DMS153 (cell line): ENCODE measurements at places on chromosomes 4 and X.
A peak's percentile ranks its signal among the peaks of the same experiment; 100 is the strongest.

- DNase-seq: no peak
Measured at GRCh38 chr4:58064653-58065052, 954.5 kb upstream of the IGFBP7 start.

DNA sequence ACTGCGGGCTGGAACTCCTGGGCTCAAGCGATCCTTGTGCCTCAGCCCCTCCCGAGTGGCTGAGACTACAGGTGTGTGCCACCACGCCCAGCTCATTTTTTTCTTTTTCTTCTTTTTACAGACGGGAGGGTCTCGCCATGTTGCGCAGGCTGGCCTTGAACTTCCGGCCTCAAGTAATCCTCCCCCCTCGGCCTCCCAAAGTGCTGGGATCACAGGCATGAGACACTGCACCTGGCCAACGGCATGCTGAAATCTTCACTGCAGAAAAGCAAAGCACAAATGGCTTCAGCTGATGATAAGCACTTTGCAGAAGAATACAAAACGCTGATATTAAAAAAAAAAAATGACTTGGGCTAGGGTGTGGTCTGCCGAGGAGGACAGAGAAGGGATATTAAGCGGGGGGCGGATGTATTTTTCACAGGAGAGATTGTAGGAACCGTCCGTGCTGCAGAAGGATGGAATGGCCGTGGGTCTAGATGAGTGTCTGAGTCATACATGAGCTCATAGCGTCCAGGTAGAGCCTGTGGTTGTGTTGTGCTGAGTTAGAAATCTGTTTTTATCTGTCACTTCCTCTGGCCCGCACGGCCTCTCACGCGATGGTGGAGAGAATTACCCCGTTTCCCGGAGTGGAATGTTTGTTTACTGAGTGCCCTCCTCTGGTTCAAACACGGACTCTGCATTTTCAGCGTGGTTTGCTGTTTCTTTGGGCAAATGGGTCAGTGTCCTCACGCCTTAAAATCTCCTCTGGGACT lies 8.5 kb upstream of the AKAP17A start:
- DNase-seq: peak; percentile 64

DNA sequence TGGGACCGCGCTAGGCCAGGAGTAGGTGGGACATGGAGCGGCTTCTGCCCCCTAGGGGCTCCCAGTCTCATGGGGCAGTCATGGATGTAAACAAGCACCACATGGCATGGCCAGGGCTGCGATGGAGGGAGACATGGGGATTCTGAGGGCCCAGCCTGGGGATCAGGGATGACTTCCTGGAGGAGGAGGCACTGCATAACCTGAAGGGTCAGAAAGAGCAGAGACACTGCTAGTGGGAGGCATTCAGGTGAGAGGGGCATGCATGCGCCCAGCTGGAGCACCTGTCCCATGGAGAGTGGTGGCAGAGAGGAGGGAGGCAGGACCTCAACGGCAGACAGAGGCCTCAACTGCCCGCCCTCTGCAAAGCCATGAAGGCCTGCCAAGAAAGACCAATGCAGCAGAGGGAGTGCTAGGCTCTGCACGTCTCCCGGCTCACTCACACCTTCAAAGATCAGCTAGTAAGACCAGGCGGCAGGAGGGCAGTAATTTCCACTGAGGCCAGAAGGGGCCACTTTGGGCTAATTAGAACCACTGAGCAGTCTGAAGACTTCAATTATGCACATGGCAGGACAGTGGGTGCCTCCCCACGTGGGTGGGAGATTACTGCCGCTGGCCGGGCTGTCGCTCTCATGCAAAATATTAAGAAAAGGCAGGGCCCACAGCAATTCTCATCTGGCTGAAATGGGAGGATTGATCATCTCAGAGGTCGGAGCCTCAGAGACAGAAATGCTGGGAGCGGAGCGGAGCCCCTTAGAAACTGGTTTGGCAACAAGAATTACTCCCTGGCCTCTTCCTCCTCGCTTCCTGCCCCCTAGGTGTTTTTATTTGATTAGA lies 69.6 kb downstream of the PPP2R2C start:
- DNase-seq: no peak

DNA sequence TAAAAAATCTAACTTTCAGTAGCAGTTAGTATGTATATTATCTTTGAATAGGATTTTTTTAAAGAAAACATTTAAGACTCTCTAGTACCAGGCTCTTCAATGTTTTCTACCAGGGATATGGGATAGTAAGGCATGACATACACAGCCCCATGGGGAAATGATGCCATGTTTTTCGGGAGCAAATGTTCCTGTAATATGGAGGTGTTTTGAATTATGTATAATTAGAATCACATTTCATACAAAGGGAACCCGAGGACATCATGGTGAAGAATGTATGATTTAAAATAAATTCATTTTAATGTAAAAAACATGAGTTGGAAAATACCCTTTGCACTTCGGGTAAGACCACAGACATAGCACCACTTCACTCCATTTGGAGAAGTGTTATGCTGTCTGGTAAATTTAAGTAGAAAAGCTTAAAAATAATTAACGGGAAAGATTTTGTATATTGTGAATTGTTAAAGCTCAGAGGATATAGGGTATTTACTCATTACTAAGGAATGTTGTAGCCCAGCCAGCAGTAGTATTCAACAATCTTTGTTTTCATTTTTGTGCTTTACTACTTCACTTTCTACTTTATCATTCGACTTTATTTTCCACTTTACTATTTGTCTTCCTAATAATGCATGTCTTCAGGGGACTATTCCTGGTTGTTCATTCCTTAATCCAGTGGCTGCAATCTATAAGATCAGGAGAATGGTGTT lies 2050.7 kb downstream of the ARAP2 start:
- no peak for DNase-seq

- DNase-seq: no peak
Measured at GRCh38 chr4:181307824-181308223, 935.4 kb upstream of the TENM3 start.

- DNase-seq: no peak
Measured at GRCh38 chr4:72714482-72715279, 145.7 kb upstream of the ADAMTS3 start.

- DNase-seq: no peak
Measured at GRCh38 chrX:44899946-44900345, 27.0 kb downstream of the KDM6A start.

DNA sequence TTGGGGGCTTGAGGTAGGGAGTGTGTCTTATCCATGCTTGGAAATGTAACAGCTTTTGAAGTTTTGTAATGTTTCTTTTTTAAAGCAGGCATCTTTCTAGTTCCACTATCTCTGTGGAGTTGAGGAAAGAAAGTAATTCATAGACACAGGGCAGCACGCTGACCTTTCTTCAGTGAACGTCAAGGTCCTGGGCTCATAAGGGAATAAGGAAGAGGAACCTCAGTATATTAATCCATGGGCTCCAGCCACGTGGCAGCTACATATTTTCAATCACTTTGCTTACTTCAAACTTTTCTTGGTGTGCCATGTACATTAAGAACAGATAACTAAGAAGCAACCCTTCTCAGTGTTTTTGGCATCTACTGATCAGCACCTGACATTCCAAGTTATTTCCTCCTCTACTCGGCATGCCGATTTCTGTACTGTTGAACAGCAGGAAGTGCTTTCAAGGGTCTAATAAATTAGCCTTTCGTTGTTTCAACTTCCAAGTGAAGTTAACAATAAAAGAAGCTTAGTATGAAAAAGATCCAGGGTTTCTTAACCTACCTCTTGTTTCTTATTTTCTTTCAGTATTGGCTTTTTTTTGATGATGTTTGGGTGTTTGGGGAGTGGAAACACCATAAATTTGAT lies 88.2 kb downstream of the SORBS2 start:
- no peak for DNase-seq
